Small intestine (tissue), 16 donors: ENCODE measurements at places on chromosomes 5 and 9. TPM values are rescaled to one million over a fixed set of nuclear protein-coding genes. Genes with fewer than 3 reads are reported as not detected.

DNA sequence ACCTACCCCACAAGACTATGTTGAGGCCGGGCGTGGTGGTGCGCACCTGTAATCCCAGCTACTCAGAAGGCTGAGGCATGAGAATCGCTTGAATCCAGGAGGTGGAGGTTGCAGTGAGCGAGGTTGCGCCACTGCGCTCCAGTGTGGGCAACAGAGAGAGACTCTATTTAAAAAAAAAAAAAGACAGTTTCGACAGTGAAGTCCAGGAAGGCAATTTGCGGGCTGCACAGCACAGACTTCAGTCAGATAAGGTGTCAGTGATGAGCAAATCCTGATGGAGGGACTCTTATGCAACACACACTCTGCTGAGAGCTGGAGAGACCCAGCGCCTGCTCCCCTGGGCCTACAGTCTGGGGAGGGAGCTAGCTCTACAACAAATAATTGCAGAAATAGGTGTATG is 14.2 kb downstream of the CCNJL start:
- no peak for DNase-seq

GRCh38 chr5:65151614-65152013 is 330.1 kb downstream of the ADAMTS6 start:
- DNase-seq: peak; percentile 79

DNA sequence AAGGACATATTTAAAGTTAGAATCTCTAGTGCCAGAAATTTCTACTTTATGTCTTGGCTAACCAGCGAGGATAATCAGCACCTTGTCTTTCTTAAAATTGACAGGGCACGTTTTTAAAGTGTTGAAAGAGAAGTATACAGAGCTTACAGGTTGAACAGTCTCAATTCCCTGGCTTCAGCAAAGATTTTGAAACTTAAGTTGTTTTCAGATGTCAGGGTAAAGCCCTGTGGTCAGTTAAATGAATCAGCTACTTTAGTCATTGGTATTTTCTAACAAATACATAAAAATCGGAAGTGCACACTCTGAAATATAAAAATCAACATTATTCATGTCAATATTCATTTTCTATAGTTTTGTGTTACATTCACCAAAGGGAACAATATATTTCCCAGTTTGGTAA is 29.1 kb downstream of the SNCAIP start:
- no peak for DNase-seq

- DNase-seq: no peak
These were observed 7.6 kb downstream of the BASP1 start for GRCh38 chr5:17224858-17225511.

Gene DDX46
- polyA plus RNA-seq: 19.4 TPM

DNA sequence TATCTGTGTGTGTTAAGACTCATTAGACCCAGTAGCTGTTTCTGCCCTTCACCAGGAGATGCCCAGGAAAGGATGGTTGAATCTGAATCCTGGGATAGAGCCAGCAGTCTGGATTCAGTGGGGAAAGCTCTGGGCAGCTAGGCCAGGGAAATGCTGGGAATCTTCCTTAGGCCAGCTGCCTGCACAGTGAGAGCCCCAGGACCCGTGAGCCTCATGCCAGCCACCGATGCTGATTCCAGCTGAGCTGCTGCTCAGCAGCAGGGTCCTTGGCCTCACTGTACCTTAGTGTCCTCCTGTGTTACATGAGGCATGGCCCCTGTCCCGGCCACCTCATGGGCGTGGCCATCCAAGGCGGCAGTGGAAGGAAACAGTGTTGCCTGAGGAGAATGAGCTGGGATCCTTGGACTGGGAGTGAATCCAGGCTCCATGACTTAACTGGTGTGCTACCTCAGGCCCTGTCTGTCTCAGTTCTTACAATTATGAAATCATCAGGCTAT is 87.1 kb downstream of the AMBP start:
- no peak for DNase-seq

GRCh38 chr5:177154003-177154643 is 20.6 kb downstream of the NSD1 start:
- no peak for DNase-seq

DNA sequence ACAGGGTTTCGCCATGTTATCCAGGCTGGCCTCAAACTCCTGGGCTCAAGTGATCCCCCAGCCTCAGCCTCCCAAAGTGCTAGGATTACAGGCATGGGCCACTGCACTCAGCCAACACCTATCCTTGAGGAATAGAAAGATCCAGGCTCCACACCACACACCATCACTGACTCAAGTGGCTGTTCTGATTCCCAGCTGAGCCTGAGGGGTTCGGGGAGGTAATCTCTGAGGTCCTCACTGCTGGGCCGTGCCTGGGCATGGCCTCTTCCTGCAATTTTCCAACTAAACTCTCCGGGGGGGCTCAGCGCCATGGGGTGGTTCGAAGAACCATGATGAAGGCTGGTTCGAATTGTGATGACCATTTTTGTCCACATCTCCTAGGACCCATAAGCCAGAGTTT is 31.0 kb upstream of the IL17B start:
- DNase-seq: no peak

GRCh38 chr5:88707216-88707965 is 175.6 kb downstream of the MEF2C start:
- DNase-seq: no peak

DNA sequence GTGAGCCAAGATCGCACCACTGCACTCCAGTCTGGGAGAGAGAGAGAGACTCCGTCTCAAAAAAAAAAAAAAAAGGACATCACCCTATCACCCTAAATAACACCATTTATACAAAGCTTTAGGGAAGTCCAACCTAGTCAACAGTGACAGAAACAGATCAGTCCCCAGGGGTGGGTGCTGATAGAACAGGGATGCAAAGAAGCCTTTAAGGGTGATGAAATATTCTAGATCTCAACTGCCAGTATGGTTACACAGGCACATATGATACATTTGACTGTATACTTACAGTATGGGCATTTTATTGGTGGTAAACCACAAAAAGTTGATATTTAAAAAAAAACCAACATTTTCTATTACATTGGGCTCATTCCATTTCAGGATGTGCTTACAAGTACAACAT is 4.8 kb downstream of the RETREG1 start:
- DNase-seq: no peak

- no peak for DNase-seq
These were observed 45.5 kb downstream of the BICD2 start for GRCh38 chr9:92719028-92719647.

DNA sequence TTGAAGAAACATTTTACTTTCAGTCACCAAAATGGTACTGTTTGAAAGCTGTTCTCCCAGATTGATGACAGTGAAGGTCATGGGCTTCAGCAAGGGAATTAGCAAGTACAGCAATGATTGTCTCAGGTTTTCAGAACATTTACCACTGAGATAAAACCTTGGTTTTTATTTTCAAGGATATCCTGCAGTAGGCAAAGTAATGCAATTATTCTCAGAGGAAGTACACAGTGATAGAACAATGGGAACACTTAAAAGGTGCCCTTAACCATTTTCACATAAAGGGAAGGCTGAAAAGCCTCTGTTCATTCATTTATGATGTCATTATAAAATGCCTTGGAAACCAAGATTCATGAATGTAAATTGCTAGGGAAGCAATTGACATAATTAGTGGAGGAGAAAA is 471.8 kb upstream of the ACO1 start:
- no peak for DNase-seq

GRCh38 chr9:111525056-111525977 is at the start of gene ZNF483:
TSS of gene ZNF483 (plus strand) at chr9:111525179. CDS start at chr9:111527396, 2,217 bp downstream.
- DNase-seq: peak; percentile 67

Gene SHOC1
- 0.12 TPM for polyA plus RNA-seq

Gene RPS23
- 4,145 TPM for polyA plus RNA-seq

GRCh38 chr5:127203818-127204217 is 86.8 kb upstream of the MEGF10 start:
- no peak for DNase-seq

Gene BSPRY
- polyA plus RNA-seq: 16.8 TPM

DNA sequence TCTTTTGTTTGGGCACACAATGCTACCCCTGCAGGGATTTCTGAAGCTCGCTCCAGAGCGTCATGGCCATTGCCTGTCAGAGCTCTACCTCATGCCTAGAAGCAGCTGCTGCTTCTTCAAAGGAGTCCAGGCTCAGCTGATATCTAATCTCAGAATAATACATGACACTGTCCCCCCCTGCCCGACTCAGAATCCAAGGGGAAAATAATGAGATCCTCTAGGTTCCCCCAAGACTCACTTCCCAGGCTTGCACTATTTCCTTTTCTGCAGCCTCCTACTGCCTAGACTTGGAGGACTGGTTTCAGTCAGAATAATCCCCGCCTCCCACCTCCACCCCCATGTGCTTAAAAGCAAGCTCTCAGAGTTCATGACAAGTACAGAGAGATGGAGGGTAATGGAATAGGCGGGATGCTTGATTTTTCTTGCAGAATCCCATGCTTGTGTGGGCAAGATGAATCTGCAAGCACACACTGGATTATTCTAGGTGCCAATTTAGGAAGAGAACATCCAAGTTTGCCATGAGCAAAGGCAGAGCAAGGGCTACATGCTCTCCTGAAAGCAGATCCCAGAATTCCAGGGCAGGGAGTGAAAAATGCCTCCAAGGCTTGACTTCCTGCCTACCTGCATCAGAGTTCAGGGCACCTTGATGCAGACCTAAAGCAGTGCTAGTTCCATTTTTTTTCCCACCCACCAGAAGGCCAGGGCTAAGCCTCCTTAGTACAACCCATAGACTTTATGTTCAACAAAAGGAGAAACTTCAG is 97.4 kb upstream of the IFNK start:
- no peak for DNase-seq

GRCh38 chr9:117612317-117612716 is 91.9 kb upstream of the TLR4 start:
- DNase-seq: no peak

- DNase-seq: peak; percentile 98
These were observed at the start of gene POC5 for GRCh38 chr5:75717082-75717922. TSS of gene POC5 (minus strand) at chr5:75717437. CDS start at chr5:75712937, 4,500 bp downstream.

Gene IRX2
- not detected for polyA plus RNA-seq

Gene NRG2
- polyA plus RNA-seq: 0.19 TPM

DNA sequence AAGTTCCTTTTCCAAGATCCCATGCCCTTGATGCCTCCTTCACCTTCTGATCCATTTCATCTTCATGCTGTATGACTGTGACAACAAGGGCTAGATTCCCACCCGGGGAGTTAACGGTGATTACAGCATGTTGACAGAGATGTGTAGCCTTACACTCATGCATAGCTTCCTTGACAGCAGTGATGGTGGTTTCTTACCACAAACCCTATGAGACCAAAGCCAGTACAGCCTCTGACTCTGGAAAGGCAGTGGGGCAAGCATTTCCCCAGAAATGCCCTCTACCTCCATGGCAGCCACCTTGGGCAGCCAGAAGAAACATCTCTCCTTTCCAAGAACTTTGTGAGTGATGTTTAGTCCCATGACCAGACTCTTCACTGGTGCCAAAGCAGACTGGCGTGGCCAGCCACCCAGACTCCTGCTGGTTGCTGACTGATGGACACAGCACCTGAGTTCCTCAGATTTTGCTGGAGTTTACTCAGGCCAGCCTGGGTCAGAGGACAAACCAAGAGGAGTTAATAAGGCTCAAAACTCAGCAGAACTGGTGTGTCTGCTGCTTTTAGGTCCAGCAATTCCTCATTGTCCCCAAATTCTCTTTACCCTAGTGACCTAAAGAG is 199.7 kb upstream of the SLC27A6 start:
- DNase-seq: no peak

DNA sequence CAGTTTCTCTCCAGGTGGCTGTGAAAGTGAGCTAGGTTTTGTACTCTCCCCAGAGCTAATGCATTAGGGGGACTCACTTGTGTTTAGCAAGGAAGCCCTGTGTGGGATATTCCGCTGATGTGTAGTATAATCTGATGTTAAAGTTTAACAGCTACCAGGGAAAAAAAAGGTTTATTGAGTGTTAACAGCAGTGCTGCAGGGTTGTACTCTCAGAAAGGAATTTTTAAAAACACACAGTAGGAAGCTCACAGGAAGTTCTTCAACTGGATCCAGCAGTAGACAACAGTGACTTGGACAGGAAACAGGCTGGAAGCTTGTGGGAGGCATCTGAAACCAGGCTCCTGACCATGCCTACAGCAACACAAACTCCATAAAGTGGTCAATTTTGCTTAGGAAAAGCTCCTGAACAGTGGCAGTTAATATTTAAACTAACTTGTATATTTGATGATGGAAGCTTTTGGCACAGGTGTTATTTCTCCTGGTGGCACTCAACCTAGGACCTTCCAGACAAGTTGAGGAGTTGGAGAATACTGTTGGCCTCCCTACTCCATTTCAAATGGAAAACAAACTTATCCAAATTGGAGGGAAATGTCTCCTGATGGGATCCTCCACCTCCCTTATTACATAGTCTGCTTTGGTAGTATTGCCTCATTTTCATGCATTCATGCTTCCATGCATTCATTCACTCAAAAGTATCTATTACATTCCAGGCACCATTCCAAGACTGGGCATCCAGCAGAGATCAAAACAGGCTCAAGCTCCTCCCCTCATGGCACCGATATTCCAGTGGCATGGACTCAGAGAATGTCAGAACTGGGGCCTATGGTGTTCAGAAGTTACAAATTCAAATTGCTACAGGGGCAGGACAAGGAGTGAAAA is 54.7 kb downstream of the FOXD1 start:
- DNase-seq: no peak

- DNase-seq: no peak
These were observed 39.7 kb upstream of the SLC25A51 start for GRCh38 chr9:37943345-37944265.

DNA sequence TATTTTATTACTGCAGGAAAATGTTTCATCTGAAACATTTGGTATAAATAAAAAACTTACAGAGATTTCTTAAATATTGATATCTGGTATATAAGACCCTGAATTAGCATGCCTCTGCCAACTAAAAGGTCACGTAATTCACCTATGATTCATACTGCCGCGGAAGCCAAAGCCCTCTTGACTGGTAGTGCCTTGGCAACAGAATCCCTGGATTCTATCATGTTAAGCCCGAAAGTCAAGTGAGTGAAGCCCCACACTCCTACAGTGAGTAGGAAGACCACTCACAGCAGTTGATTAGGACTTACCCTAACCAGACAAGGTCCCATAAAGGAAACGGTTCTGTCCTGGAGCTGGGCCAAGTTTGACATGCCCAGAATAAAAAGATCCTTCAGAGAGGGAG is 175.6 kb upstream of the NREP start:
- no peak for DNase-seq

Gene TAF1L
- polyA plus RNA-seq: not detected

- no peak for DNase-seq
These were observed 278.8 kb downstream of the EBF1 start for GRCh38 chr5:158820891-158821290.

- no peak for DNase-seq
These were observed 36.4 kb upstream of the DAPK1 start for GRCh38 chr9:87461256-87461655.
